ENCODE measurements at places on chromosomes 2 and 18.

DNA sequence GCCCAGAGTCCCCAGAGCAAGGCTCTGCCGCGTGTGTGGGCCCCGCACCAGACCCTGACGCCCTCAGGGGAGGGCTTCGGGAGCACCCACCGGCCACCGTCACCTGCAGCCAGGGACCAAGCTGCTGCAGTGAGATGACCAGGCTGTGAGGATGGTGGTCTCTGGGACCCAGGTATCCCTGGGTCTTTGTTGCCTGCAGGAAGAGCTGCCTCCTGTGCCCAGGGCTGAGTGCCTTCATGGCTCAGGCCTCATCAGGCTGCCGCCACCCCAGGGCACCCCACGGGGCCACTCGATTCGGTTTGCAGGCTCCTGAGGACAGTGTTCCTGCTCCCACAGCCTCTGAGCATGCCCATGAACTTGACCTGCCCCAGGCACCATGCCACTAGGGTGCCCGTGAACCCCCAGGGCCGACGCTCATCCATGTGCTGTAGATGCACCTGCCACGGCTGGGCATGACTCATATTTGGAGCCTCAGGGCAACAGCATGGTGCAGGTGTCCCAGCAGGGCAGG, 109.8 kb downstream of the FAM210A start:
- DNase-seq: no peak

DNA sequence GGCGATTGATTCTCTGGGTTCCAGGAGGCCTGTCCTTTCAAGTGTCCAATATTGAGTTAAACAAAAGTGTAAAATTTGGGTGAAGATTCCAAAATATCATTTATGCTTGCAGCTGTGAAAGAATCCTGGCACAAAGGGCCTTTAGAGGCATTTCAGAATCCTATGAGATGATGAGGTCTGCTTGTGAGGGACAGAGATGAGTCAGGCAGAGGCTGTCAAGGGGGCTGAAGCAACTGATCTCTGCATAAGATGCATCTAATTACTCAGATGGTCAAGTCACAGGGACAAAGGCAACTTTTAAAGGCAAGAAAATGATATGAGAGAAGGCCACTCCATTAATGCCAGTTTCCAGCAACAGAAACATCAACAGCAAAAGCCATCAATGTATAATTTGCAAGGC, 78.8 kb downstream of the FHOD3 start:
- DNase-seq: no peak

GRCh38 chr2:135600915-135601314, 69.6 kb downstream of the R3HDM1 start:
- no peak for DNase-seq

- no peak for DNase-seq
Observed at GRCh38 chr2:172437419-172438341, 10.3 kb downstream of the ITGA6 start.

- DNase-seq: no peak
Observed at GRCh38 chr2:67214585-67215185, 182.4 kb upstream of the ETAA1 start.

- no peak for DNase-seq
Observed at GRCh38 chr2:181682026-181682789, 1.9 kb upstream of the NEUROD1 start.

DNA sequence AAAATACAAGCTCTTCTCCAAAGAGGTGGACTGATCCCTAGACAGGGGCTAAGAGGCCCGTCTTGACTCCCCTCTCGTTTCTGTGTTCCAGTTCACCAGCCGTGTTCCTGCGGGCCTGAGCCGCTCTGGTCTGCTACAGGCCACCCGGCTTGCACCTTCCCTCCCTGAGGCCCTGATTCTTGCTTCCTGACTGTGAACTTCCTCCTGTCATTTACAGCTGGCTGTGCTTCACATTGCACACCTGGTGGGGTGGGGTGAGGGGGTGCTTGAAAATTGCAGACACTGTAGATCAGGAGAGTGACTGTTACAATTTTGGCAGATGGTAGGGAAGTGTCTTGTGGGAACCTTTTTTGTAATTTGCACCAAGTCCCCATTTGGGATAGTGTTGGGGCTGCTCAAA, 64.4 kb downstream of the TSN start:
- DNase-seq: no peak

DNA sequence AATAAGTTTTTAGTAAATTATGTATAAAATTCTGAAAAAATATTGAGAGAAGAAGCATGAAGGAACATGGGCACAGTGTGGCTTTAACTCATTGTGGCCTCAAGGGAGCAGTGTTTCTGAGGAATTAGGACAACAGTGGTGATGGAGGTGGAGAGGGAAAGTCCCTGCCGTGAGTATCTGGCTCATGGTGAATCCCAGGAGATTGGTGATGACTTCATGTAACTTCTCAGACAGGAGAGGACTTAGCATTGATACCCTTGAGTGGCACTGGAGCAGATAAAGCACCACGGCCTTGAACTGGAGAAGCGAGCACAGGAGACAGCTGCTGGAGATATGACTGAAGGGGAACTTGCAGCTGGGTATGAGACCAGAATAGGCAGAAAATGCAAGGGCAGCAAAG, 35.0 kb upstream of the LRP1B start:
- no peak for DNase-seq

GRCh38 chr2:174776223-174776622, 12.0 kb upstream of the CHRNA1 start:
- DNase-seq: no peak

DNA sequence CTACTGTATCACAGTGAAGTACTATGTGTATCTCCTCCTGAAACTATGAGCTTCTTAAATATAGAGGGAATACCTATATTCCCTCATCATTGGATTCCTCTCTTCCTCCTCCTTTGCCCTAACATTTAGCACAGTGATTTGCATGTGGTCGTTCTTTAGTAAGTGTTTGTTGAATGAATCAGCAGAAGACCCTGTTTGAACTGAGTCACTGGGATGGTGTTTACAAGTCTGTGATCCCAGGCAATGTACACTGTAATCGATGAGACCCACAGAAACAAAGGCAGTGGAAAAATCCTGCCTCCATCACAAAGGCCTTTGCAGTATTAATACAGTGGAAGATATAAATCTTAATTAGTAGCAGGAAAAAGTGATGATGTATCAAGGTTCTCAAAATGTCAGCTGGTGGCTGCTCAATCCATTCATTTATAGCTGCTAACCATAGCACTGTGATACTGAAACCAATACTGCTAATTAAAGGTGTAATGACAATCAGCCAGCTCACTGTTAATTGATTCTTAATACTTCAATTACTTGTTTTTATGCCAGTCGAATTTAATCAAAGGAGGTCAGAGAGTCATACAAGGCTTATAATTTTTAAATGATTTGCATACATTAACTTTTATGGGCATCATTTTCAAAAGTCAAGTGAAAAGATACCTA, 20.8 kb upstream of the MYO3B start:
- no peak for DNase-seq

GRCh38 chr18:38644875-38645641, 1079.5 kb upstream of the CELF4 start:
- no peak for DNase-seq

- no peak for DNase-seq
Observed at GRCh38 chr2:102235491-102235890, 48.7 kb downstream of the IL1RL2 start.

DNA sequence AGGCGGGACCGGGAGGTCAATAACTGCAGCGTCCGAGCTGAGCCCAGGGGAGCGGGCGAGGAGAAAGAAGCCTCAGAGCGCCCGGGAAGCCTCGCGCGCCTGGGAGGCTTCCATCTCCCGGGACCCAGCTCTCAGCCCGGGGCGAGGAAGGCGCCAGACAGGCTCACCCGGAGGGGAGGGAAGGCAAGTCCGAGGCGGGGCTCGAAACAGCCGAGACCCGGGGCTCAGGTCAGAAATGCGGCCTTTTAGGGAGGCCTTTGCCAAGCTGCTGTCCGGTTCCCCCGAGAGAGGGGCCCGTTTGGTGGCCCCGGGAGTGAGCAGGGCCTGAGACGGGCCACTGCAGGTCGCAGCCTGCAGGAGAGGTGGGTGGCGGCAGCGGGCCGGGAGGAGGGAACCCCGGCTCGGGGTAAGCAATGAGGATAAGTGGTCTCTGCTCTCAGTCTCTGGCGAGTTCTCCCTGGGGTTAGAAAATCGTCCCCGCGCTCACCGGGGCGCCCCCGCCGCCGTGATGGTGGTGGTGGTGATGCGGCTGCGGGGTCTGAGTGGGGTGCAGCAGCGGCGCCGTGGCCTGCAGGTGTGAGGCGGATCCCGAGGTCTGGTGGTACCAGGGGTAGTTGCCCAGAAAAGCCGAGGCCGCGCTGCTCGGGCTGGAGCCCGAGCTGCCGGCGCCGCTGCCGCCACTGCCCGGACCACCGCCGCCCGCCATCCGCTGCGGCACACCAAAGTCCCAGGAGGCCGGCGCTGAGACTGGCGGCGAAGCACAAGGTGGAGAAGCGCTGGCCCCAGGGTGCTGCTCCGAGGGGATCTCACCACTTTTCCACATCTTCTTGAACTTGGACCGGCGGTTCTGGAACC, 2.4 kb downstream of the DLX2 start:
- DNase-seq: no peak

DNA sequence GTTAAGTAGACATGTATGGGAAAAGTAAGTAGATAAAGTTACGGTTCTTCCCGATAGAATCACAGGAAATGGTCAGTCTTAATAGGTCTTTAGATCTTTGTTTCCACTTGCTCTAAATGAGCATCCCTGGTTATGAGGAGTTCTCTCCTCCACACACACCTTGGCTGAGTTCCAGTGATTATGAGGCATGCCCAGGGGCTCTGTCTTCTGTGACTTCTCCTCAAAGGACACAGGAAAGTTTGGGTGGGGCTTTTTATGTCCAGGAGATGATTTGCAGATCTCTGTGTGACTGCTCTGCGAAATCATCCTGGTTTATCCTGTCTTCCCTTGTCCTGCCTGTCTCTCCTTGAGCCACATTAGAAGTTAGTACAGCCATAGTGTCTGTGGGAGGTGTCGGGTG, 83.9 kb upstream of the EML6 start:
- no peak for DNase-seq

DNA sequence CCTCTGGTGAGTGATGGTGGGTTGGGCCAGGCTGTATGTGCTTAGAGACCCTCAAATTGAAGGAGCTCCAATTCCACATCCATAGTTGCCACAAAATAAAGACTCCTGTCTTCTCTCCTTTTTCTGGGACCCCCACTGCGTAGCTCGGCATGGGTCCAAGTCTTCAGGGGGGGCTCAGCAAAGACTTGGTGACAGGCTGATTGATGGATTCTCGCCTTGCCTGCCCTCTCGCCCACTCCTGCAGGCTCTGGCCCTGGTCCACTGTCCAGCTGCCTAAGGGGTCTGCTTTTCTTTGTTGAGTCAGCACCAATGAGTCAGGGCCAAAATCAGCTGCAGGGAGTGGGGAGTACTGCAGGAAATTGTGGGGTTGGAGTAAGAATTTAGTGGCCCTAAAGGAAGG, 21.5 kb downstream of the RPL37A start:
- DNase-seq: no peak

GRCh38 chr2:36820942-36821605, 124.6 kb downstream of the VIT start:
- no peak for DNase-seq

- no peak for DNase-seq
Observed at GRCh38 chr18:77919923-77920322, 670.3 kb downstream of the GALR1 start.

DNA sequence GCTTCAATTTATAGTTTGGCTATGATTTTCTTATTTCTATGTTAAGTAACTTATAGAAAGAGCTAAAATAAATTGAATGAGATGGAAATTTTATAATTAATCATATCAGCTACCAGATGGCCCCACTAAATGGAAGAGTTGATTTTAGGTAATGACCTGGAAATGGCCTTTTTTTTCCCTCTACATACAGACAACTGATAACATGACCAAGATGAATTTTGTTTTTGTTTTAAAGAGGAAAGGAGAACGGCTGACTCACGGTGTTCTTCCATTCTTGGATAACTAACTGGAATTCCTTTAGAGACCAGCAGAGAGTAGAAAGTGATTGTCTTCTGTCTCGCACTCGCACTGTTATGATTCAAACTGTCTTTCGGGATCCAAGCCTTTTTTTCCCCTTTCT, 91.0 kb downstream of the TMEM185B start:
- no peak for DNase-seq

DNA sequence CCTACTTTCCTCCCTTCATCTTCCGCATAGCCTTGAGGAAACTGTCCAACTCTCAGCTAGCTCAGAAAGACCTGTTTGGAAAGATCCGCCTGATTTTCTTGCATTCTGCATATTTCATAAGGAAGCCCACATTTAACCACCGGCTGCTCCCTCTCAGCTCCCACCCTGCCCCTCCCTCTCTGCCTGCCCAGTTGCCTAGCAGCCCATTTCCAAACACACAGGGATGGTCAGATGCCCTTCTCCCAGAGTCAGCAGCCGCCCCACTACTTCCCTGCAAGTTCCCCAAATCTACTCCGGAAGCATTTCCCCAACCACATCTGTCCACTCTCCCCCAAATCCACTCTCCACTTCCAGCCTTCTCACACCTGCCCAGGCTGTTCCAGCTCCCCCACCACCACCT, 96.0 kb downstream of the TNS1 start:
- DNase-seq: no peak

DNA sequence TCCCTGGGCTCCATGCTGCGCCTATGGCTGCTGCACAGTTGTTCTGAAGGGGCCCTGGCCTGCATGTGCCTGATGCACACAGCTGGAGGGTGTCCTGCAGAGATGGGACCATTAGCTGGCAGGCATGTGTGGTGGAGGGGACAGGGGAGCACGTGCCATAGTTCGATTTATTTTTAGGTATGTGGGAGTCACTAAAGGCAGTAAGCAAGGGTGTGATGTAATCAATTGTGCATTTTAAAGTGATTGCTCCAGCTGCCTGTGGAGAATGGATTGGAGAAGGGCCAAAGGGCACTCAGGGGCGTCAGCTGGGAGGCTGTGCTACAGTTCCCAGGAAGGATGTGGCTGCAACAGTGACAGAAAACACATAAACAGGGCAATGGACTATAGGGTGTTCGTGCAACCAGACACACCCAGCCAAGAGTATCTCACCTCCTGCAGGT, 205.1 kb downstream of the ARL4C start:
- no peak for DNase-seq

- DNase-seq: no peak
Observed at GRCh38 chr2:10059016-10059351, 15.6 kb downstream of the KLF11 start.

DNA sequence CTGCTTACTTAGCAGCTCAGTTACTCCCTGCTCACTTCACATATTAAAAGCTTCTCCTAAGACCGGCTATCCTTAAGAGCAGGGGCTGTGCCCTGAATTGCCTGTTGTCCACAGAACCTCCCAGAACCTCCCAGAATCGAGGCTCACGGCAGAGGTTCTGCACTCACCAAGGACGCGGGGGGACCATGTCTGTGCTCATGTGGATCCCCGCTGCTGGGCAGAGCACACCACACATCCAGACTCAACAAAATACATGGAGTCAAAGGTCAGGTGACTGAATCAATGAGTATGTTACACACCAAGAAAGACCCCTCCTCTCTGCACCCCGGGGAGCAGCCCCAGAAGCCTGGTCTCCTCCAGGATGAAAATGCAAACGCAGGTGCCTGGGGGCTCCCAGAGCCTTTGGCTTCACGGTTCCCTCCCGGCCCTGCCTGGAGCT, 149.0 kb downstream of the MBP start:
- DNase-seq: no peak

Measured in stimulated activated CD8-positive, alpha-beta memory T cell treated with anti-CD3 and anti-CD28 coated beads, Interleukin-4, amount 100 ng/mL, for 4 hours (primary cell).